KBM-7 (cell line): ENCODE measurements at places on chromosomes 7 and 10.
A peak's percentile ranks its signal among the peaks of the same experiment; 100 is the strongest.

- DNase-seq: peak; percentile 12
Measured at GRCh38 chr10:60978287-60979115, 34.5 kb upstream of the RHOBTB1 start.

DNA sequence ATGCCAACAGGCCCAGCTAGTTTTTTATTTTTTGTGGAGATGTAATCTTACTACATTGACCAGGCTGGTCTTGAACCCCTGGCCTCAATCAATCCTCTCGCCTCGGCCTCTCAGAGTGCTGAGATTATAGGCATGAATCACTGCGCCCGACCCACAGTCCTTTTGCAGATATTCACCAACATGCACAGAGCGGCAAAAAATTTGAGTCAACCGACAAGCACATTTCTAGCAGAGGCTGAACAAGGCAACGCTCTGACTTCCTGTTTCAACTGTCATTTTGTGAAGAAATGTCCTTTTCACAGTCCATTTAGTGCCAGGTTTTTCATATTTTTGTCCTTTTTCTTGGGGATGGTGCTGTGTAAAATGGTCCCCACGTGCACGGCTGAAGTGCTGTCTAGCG is 71.1 kb upstream of the KAT6B start:
- peak; percentile 64 for DNase-seq

DNA sequence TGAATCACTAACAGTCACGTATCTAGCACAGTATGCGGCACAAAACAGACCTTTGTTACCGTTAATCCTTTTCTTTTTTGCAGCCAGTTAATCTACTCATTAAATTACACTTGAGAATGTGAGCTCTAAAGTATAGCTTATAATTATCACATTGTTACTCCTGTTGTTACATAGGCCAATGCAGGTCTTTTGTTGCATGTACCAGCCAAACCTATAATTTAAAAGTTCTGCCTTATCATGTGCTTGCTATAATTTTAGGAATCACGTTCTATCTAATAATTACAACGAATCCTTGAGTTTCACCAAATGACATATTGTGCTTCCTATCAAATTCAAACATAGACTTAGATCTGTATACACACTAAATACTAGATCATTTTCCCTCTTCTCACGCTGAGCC is 245.1 kb downstream of the DGKI start:
- DNase-seq: no peak

- DNase-seq: no peak
Measured at GRCh38 chr10:76306856-76307255, 875.4 kb downstream of the LRMDA start.

GRCh38 chr7:155791836-155792235 is 20.4 kb downstream of the SHH start:
- DNase-seq: no peak

- DNase-seq: no peak
Measured at GRCh38 chr7:36875794-36876193, 151.5 kb upstream of the AOAH start.

DNA sequence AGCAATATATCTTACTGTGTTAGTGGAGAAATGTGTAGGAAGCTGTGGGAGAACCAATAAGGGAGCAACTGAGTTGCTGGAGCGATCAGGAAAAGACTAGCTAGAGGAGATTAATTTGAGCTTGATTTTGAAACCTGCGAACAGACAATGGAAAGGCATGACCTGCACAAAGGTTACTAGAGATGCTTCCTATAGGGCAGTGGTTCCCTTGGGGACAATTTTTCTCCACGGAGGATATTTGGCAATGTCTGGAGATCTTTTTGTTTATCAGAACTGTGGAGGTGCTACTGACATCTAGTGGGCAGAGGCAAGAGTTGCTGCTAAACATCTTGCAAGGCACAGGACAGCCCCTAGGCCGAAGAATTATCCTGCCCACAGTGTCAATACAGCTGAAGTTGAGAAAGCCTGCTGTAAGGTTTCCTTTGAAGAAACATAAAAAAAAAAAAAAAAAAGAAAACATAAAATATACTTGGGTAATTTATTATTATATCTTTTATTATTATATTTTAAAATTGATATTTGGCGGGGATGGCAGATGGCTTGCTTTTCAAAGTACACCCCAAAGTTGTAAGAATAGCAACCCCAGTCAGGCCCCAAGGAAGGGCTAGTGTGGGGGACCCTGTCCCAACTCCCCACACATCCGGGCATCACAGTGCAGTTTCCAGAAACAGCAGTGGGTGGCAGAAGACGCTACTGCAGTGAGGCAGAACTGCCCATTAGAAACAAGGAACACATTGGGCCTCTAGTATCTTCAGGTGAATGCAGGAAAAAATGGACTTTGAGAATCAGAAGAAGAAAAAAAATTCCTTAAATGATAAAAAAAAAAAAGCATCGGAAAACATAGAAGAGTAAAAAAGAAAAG is 481.6 kb downstream of the SH2D4B start:
- DNase-seq: peak; percentile 40
